ENCODE measurements at places on chromosomes 2 and 18. TPM values are rescaled to one million over a fixed set of nuclear protein-coding genes. Genes with fewer than 3 reads are reported as not detected.

The CRYGD gene
- total RNA-seq: not detected

The SERPINB12 gene
- total RNA-seq: not detected

The CTAGE1 gene
- not detected for total RNA-seq

The TMEM182 gene
- total RNA-seq: 5.6 TPM

The ALK gene
- not detected for total RNA-seq
